ENCODE measurements at places on chromosomes 5 and 9.

GRCh38 chr5:421287-421880 lies 21.6 kb upstream of the EXOC3 start:
- DNase-seq, result no peak

GRCh38 chr5:157198277-157198986 lies 17.8 kb downstream of the ITK start:
- no peak for DNase-seq

DNA sequence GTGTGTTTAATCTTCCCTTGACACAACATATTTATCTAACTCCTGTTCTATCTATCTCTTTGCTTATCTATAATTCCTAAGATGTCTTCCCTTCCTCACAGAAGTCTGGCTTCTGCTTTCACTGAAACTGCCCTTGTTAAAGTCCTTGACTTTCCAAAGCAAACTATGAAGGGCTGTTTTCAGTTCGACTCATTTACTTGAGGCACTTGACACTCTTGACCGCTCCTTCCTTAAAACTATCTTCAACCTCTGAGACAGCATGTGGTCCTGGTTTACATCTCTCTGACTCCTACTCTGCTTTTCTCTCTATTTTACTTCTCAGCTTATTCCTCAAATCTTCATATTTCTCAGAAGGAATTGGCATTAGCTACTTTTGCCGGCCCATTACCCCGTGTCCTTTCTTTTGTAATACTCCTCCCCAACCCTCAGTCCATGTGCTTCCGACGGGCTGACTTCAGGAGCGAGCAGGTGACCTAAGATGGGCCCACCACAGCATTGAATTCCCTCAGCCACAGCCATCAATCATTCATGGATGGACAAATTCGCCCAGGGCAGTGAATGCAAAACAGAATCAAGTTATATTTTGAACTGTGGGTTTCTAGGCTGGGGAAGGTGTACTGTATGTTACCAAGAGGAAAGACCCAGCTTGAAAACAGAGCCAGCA lies 1089.2 kb downstream of the PTPRD start:
- DNase-seq, result no peak

GRCh38 chr5:171355302-171355724 lies 32.3 kb upstream of the NPM1 start:
- no peak for DNase-seq

GRCh38 chr5:4225741-4226140 lies 630.1 kb downstream of the IRX1 start:
- no peak for DNase-seq

GRCh38 chr9:120619751-120620655 lies 40.0 kb upstream of the CDK5RAP2 start:
- DNase-seq, result peak; percentile 69
